NCI-H1694 treated with DMSO at 0.1 percent for 48 hours (cell line): ENCODE measurements at places on chromosomes 12 and 14.

DNA sequence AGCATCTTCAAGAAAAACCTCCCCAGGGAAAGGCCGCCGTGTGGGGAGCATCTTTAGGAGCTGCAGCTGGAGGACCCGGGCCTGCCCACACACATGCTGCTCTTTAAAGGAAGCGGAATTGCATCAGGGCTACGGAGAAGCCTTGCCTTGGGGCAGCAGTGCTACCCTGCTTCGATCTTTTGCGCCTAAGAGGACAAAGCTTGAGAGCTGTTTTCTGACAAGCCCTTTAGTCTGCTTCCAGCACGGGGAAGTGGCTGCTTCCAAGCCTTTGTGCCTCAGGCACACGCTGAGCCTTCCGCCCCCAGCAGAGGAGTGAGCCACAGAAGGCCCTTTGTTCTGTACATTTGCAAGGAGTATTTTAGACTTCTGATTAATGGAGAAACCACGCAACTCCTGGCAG lies 31.5 kb downstream of the COA8 start:
- DNase-seq, result peak; percentile 83

GRCh38 chr12:6391013-6391412 lies 7.1 kb downstream of the LTBR start:
- no peak for DNase-seq

DNA sequence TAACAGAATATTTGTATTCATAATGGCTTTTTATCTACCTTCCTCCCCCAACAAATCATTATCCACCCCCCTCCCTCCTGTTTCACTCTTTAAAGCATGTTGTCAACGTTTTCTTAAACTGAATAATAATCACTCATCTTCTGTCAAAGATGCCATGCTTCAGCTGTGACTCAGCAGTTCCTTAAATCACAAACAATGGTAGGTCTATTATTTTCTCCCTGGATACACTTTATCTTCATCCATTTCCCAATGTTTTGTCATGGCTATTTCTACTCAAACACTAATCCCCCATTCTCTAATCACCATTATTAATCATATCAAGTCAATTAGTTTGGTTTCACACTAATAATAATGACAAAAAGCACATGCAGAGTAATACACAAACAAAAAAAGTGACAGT lies 6.5 kb downstream of the CLEC12B start:
- no peak for DNase-seq

DNA sequence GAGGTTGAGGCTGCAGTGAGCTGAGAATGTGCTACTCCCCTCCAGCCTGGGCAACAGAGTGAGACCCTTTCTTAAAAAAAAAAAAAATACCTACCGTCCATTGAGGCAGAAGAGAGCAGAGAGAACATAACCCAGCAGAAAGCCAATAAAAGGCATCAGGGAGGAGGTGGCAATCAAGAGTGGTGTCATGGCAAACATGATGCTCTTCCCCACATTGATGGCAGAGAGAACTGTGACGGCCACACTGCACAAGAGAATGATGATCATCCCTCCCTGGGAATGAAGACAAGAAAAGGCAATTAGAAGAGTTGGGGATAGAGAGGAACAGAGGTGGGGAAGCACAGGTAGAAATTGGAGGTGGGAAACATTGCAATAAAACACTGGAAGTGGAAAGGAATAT lies 12.1 kb downstream of the SRSF5 start:
- DNase-seq, result no peak

DNA sequence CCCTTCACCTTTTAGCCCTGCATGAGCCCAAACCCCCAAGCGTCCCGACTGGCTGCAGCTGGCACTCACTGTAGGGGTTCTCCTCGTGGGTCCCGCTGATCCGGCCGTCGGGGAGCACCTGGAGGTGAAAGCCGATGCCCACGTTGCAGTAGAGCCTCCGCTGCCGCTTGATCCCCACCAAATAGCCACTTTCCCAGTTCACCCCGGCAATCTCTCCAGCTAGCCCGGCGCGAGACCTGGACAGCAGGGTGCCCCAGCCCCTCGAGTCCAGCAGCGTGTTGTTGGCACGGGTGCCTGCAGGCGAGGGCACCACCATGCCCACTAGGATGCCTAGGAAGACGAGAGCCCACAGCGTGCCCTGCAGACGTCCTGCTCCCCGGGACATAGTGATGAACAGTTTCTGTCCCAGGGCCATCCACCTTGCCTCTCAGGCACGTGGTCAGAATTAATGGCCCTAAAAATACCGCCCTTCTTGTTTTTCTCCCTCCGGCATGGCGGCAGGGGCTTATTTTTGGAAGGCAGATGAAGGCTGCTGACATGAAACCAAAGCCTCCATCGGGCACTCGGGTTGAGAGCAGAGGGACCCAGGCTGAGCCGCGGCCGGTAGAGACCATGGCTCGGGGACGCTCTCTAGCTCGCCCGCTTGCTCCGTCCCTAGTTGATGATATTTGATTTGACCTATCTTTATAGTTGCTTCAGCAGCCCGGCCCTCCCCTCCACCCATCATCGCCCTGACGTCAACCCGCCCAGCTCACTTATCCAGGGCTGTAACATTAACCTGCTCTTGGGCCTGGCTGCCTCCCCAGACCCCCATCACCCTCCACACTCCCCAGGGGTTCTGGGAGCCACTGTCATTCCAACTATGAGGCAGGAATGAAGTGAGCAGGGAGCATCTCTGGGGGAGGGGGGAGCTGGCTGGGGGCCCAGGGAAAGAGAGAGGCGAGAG lies at the start of gene FGF6:
Gene FGF6 (minus strand): TSS at position 660 of the 946 bp plus-strand sequence. CDS start 245 bp downstream, at position 415.
- DNase-seq, result no peak

DNA sequence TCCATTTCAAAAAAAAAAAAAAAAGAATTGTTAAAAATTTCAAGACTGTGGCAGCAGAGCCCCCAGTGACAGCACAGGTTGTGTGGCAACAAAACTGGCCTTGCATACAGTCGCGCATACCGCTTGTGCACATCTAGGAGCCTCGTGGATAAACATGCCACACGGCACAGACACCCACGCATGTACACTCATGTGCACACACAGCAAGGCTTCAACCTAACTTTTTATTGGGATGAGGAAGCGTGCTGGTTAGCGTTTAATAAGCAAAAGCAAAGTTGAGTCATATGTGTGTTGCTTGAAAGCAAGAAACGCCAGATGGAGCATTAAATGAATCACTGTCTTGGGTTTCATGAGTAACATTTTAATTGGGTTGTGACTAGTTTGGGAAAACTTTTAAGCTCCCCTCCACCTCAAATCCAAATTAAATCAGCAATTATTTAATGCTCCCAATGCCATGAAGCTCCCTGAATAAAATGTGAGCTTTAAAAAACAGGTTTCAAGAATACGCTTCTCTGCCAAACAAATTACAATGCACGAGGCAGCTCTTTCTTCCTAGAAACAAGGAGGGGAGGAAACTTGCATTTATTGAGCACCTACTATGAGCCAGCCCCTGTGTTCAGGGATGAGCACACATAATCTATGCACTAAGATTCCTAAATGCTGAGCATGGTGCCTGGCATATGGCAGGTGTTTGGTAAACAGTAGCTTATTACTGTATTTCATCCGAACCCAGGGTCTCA lies 35.7 kb upstream of the EML1 start:
- peak; percentile 59 for DNase-seq

DNA sequence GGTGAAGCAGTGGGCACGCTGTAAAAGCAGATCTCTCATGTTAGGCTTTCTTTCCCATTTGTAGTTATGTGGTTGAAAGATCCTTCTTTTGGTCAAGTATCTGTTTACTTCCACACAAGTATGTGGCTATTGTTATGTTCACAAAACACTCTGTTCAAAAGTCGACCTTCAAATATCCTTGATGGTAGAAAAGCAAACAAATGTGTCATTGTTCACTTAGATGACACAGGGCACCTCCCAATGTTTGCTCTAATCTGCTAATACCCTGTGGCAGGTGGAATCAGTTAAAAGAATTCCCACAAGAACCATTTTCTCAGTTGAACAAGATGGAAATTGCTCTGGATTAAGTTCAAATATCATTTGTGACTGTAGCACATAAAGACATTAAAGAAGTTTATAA lies 43.6 kb upstream of the NAA30 start:
- no peak for DNase-seq

DNA sequence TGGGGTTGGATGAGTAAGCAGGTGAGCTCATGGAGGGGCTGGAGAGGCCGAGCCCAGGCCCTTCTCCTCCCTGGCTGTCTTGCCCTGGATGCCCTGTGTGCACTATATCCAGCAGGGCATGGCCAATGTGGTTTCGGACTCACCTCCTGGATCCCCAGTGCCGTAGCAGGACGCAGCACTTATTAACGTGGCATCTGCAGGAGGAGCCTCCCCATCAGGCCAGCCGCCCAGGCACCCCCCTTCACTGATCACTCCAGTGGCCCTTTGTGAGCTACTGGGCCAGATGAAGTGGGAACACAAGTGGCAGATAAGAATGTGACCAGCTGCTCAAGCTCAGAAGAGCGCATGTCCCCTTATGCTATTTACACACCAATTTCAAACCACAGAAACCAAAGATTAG lies 43.1 kb upstream of the DICER1 start:
- no peak for DNase-seq

GRCh38 chr14:58395812-58396788 lies at the start of gene TOMM20L:
Gene TOMM20L (plus strand): TSS chr14:58395930. CDS start chr14:58395958, 28 bp downstream.
- DNase-seq, result no peak

- DNase-seq, result no peak
These were observed 191.9 kb downstream of the LRIG3 start for GRCh38 chr12:58728397-58728796.

GRCh38 chr14:65906344-65906743 lies 493.8 kb downstream of the FUT8 start:
- DNase-seq, result peak; percentile 16

- DNase-seq, result peak; percentile 96
These were observed 6.0 kb downstream of the FOXG1 start for GRCh38 chr14:28772613-28773012.

- DNase-seq, result no peak
These were observed 28.5 kb upstream of the TUBA1C start for GRCh38 chr12:49236423-49236822.

GRCh38 chr12:49864798-49865090 lies 21.8 kb upstream of the BCDIN3D start:
- peak; percentile 20 for DNase-seq

GRCh38 chr12:337039-337438 lies 52.1 kb downstream of the KDM5A start:
- DNase-seq, result no peak

DNA sequence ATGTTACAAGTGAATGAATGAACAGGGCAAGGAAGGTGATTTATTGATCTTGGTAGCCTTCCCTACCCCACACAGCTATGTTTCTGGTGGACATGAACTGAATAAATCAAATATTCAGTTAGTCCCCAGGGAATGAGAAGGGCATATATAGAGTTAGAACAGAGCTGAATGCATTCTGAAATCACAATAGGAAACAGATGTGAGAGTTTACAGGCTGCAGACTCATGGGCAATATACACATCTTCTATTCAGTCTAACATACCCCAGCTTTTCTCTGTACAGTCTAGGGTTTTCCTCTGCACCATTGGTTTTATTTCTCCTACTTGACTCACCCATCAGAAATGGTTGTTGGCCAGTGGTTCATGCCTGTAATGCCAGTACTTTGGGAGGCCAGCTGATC lies 7.3 kb upstream of the STX2 start:
- DNase-seq, result no peak

GRCh38 chr12:109947521-109947920 lies 47.4 kb downstream of the TCHP start:
- DNase-seq, result no peak

DNA sequence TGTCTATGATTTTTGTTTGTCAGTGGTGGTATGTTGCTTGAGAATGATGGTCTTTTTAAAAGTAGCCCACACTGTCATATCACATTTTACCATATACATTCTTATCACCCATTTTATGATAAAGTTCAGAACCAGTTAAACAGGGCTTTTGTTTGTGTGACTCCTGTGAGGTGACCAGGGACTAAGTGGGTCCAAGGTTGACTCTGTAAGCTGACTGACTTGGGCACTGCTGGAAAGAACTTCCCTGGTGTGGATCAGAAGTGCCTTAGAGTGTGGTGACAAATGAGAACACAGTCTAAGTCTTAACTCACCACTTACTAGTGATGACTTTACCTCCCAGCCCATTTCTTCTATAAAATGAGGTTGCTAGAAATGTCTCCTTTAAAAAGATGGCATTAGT lies 52.6 kb downstream of the VRK1 start:
- no peak for DNase-seq

DNA sequence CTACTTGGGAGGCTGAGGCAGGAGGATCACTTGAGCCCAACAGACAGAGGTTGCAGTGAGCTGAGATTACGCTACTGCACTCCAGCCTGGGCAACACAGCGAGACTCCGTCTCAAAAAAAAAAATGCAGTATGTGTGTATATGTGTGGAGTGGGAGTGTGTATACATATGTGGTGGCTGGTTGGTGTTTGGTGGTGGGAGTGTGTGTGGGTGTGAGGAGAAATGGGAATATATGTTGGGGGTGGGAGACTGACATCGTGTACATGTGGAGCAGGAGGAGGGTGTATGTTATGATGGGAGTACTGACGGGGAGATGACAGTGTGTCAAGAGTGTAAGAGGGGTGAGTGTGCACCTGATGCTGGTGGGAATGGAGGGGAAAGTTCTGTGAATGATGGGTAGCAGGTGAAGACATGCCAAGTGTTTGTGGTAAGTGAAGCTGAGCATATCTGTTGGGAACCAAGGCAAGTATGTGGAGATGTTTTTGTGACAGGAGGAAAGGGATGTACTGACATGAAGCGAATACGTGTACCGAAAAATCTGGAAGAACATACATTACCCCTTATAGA lies 4.2 kb downstream of the PNMA1 start:
- DNase-seq, result no peak

- no peak for DNase-seq
These were observed 52.5 kb downstream of the LMO3 start for GRCh38 chr12:16553457-16553856.

DNA sequence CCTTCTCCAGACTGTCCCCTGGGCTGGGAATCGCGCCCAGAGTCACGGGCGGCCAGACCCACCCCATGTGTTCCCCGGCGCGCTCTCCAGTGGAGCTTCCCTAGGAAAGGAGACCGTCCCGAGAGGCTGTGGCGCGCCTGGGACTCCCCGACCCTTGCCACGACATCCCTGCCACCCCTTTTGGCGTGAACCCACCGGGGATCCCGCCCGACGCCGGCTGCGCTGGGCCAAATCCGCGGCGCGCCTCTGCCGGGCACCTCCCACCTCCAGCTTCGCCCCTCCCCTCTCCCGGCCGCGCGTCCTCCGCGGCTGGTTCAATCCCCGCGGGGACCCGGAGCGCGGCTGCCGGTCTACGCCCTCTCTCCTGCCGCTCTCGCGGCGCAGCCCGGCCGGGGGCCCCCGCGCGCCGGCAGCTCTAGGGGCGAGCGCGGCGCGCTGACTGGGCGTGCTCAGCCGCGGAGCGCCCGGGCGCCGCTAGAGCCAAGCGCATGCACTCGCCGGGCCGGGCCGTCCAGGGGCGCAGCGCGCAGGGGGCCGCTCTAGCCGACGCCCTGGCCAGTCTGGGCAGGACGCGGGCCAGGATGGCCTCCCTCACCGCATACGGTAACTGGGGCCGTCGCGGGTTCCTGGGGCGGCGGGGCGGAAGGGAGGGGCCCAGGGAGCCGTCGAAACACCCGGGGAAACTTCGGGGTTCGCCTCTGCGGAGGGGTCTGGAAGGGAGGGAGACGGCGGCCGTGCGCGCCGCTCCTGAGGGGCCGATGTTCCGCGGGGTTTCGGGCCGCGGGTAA lies 77.4 kb upstream of the ANO4 start:
- no peak for DNase-seq

- no peak for DNase-seq
These were observed 25.5 kb upstream of the BATF start for GRCh38 chr14:75496755-75497154.
